ENCODE measurements at places on chromosomes 1 and 21.
A peak's percentile ranks its signal among the peaks of the same experiment; 100 is the strongest.

DNA sequence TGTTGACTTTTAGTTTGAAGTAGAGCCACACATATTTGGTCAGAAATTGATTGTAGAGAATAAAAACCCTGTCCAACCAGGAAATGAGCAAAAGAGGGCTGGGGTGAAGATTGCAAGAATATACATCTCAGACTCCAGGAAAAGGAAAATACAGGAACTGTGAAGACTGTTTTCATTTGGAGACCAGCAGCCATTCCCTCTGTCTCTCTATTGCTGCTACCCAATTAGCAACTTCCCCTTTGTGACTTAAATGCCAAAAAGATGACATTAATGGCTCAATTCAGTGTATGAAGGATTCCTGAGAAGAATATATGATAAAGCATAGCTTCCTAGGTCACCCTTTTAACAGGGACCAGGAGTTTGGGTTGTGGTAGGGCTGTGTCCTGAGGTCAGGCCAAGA is 31.6 kb upstream of the CEP350 start:
- DNase-seq = no peak

DNA sequence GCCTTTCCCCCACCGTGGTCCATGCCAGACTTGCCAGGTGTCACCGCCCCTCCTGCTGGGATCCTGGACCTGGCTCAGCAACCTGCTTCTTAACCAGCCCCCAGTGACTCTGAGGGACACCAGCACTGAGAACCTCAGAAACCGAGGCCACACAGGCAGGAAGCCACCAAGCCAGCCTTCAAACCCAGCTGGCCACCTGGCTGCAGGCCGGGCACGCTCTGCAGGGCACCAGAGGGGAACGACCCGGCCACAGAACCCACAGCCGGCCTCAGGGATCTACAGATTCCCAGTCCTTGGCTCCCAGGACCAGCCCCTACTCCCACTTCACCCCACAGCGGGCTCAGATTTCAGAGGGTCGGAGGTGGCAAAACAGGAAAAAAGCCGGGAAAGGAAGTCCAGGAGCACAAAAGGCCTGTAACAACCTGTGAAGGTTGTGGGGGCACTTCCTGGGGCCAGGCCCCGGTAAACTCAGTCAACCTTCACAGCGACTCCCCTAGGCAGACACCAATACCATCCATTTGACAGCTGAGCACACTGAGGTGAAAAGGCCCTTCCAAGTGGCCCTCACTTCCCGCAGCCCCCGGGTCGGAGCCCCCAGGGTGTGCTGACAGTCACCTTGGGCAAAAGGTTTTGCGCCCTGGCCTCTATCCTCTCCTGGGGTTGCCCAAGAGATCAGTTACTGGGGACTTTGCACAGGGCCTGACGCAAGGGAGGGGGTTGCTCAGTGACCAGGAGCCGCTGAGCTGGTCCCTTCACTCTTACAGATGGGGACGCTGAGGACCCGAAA is 14.1 kb downstream of the RUNX3 start:
- DNase-seq = no peak

GRCh38 chr1:78427506-78427905 is 63.3 kb upstream of the PTGFR start:
- no peak for DNase-seq

DNA sequence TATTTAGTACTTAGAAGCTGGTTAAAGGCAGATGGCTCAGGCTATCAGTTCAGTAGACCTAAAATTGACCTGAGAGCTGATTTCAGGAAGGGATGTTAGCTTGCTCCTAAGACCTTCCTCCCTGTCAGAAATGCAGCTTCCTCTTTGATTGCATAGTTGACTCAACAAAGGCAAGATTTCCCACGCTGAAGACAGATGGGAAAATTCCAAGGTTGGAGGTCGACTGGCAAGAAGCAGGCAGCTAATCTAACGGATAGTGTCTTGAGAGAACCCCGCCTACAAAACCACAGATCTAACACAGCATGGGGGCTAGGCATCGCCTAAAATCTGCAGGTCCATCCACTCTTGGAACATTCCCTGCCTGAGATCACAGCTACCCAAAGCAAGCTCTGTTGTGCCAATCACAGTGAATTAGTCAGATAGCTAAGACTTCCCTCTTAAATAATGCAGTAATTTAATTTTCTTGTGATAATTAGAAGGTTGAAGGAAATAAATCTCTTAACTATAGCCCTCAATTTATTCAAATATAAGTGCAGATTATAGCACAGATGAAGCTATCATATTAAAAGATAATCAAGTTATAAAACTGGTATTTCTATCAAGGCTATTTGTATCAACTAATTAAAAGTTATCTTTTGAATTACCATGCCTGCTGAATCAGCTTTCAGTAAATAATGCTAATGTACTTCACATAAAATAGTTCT is 357.8 kb upstream of the SGIP1 start:
- no peak for DNase-seq

DNA sequence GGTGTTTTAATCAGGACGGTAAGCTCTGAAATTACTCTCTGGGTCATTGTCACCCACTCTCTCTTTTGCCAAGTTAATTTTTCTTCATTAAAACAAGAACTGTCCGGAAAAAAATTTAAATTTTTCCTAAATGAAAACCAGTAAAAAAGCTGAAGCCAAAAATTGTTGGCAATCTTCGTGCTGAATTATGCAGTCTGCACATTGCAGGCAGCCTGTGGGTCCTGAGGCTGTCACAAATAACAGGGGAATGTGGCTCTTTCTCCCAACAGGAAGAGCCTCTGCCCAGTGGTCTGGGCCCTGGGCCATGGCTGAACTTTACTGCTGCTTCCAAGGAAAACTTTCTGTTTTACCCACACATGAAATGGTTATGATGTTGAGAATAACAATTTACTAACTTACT is 153.9 kb upstream of the SPAG17 start:
- no peak for DNase-seq

DNA sequence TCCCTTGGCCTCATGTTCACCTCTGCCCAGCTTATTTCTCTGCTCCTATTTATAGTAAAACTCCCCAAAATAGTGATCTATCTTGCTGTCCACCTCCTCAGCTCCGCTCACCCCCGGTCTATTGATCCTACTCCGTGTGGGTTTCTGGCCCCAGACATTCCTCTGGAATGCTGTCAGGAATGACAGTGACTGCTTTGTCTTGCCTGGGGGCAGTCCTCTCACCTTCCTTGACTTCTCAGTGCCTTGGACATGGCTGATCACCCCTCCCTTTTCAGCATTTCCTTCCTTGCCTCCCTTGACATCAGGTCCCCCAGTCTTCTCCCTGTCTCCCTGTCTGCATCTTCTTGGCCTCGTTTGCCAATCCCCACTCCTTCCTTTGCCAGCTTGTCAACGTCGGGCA is 108.1 kb upstream of the BACE2 start:
- no peak for DNase-seq

DNA sequence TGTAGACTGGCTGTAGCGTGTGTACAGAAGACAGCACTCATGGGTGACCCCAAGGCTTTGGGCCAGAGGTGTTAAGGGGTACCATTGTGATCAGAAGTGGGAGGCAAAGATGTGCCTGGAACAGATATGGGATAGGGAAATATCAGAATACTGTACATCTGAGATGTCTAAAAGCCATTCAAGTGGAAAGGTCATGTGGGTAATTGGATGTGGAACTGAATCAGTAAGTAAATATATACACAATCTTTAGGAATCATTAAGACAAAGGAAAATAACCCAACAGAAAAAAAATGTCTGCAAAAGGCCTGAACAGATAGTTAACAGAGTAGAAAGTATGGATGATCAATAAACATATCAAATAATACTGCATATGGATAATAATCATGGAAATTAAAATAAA is 26.5 kb downstream of the OR13G1 start:
- no peak for DNase-seq

DNA sequence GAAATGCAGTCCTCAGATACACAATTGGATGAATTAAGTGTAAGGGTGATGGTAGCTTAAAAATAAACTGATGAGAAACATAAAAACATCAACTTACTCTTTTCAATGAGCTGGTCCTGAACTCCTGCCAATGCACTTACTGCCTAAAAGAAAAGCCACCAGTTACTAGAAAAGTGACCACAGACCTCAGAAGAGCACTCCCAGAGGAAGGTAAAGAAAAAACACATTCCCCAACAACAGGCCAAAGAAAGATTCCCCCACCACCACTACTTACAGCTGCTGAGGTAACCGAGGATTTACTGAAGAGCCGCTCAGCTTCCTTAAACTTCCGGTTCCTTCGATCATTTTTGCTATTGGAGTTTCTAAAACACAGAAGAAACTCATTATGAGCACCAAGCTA is 5.4 kb downstream of the MEAF6 start:
- no peak for DNase-seq

DNA sequence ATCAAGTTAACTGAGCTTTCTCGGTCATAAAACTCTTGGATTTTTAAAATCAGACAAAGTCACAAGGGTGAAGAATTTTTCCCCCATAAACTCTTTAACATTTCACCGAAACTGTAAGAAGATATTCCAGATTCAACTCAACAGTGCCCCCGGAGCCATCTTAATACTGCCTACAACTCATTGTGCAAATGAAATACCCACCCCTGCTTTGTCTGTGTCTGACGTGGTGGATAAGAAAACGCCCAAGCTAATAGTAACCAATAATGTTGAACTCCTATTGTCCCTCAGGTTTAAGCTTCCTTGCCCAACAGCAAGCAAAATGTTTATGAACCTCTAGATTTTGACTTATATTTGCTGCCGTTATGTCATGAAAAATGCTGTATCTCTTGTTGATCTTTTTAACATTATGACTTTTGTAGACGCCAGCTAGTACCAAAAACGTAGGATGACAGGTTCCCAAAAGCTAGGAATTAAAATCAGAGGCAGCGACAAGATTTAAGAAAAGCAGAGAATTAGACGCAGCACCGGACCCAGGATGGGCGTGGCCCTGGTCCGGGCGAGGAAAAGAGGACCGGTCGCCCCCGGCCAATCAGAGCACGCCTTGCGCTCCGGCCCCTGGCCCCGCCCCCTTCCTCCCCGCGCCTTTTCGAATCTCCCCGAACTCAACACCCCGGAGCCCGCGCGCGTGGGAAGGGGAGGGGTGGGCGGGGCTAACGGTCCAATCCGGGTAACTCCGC is 1.1 kb downstream of the STMN1 start:
- DNase-seq = peak; percentile 98

GRCh38 chr1:15610167-15610566 is 7.1 kb upstream of the DDI2 start:
- no peak for DNase-seq

DNA sequence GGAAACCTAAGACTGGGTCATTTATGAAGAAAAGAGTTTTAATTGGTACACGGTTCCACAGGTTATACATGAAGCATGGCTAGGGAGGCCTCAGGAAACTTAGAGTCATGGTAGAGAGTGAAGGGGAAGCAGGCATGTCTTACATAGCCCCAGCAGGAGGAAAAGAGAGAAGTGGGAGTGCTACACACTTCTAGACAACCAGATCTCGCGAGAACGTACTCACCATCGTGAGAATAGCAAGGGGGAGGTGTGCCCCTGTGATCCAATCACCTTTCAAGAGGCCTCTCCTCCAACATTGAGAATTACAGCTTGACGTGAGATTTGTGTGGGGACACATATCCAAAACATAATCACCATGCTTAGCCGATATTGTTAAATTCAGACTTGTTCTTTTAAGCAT is 62.8 kb downstream of the DYRK1A start:
- DNase-seq = no peak

- no peak for DNase-seq
Measured at GRCh38 chr1:153493343-153493960, 33.0 kb upstream of the S100A7 start.

DNA sequence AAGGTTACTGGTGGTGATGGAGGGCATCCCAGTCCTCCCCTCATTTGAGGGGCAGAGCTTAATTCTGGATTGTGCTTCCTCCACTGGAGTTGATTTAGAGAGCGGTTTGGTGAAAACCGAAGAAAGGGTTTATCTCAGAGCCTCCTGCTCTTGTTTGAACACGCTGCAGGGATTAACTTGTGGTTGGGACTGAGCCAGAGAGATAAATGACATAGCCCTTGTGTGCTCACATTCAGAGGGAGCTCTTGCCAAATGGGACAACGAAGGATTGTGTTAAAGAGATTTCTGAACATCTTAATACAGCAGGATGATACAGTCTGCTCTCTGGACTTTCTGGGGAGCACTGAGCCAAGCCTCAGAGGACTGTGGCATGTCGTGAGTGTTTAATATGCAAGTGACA is 308.2 kb downstream of the DISC1 start:
- no peak for DNase-seq

GRCh38 chr1:196405839-196406238 is 202.4 kb downstream of the KCNT2 start:
- DNase-seq = no peak

GRCh38 chr1:66752671-66753371 is 562 bp downstream of the DYNLT5 start:
- no peak for DNase-seq

DNA sequence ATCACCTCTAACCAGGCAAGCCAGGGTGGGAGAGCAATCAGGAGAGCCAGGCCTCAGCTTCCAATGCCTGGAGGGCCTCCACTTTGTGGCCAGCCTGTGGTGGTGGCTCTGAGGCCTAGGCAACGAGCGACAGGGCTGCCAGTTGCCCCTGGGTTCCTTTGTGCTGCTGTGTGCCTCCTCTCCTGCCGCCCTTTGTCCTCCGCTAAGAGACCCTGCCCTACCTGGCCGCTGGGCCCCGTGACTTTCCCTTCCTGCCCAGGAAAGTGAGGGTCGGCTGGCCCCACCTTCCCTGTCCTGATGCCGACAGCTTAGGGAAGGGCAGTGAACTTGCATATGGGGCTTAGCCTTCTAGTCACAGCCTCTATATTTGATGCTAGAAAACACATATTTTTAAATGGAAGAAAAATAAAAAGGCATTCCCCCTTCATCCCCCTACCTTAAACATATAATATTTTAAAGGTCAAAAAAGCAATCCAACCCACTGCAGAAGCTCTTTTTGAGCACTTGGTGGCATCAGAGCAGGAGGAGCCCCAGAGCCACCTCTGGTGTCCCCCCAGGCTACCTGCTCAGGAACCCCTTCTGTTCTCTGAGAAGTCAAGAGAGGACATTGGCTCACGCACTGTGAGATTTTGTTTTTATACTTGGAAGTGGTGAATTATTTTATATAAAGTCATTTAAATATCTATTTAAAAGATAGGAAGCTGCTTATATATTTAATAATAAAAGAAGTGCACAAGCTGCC is 19.8 kb downstream of the CSF1 start:
- DNase-seq = no peak

- DNase-seq = no peak
Measured at GRCh38 chr1:42983693-42984092, 25.0 kb upstream of the SLC2A1 start.

- DNase-seq = no peak
Measured at GRCh38 chr21:41585199-41585994, 77.4 kb upstream of the TMPRSS2 start.

- DNase-seq = no peak
Measured at GRCh38 chr1:31717341-31717740, 13.5 kb upstream of the COL16A1 start.

GRCh38 chr1:55635856-55636255 is 420.7 kb upstream of the USP24 start:
- DNase-seq = no peak

DNA sequence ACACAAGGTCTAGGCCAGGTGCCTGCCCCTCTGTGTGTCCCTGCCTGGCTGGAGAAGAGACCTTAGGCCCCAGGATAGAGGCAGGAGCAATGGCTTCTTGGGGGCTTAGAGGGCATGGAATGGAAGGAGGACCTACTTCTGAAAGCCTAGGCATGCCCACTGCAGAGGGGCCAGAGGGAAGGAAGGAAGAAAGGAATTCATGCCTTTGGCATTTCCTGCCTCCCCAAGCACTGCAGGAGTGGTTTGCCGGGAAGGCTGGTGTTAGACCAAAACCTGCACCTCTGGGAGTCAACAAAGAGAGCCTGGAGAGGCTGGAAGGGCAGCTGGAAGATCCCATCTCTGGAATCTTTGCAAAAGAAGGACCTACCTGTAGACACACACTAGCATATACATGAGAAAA is 50.7 kb upstream of the KCNE2 start:
- DNase-seq = no peak

GRCh38 chr1:92487078-92487605 is 417 bp upstream of the GFI1 start:
- DNase-seq = no peak
